NCI-H1417 treated with DMSO at 0.1 percent for 48 hours (cell line): ENCODE measurements at places on chromosomes 2 and 18.
A peak's percentile ranks its signal among the peaks of the same experiment; 100 is the strongest.

GRCh38 chr18:22067109-22067508 is 102.3 kb upstream of the GATA6 start:
- DNase-seq, result no peak

DNA sequence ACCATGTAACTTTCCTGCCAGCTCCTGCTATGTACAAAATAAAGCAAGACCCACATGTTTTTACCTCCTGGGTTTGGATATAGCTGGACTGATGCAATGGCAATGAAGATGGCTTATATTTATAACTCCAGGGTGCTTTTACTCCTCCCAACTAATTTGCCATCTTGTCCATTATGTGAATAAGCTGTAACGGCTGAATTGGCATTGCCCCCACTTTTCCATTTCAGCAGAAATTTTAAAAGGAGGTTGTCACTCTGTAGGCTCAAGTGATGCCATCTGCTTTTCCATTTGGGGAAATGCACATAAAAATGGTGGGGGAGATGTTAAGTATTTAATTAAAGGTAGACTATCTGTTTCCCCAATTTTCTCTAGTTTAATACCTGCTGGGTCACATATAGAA is 345.5 kb downstream of the ERBB4 start:
- no peak for DNase-seq

DNA sequence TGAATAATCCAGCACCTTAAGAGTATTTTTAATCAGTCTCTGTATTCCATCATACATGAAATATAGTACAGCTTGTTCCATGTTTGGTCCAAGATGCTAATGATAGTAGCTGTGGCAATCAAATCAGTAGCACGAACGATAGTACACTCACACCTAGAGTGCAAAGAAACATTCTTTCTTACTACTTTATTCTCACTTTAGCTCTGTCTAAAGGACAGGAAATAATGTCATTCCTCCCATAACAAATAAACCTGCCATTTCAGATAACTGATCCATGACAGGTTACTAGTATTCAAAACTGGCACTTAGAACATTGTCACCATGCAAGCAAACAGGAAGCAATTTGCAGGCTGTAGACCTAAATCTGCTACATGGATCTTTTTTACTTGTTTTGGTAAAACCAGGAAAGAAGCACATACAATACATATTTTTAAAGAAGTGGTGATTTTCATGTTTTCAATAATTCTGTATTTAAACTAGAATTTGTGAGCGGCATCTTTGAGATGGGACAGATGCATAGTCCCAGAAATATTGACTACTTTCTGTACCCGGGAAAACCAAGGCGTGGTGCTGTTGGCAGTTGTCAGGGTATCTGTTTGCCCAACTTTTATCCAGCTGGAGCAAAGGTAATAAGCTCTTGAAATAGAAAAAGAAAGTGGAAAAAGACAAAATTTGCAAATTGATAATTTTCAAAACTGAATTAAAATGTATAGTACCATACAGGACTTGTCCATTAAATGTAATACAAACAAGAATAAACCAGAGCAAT is 49.5 kb downstream of the IKZF2 start:
- DNase-seq, result no peak

DNA sequence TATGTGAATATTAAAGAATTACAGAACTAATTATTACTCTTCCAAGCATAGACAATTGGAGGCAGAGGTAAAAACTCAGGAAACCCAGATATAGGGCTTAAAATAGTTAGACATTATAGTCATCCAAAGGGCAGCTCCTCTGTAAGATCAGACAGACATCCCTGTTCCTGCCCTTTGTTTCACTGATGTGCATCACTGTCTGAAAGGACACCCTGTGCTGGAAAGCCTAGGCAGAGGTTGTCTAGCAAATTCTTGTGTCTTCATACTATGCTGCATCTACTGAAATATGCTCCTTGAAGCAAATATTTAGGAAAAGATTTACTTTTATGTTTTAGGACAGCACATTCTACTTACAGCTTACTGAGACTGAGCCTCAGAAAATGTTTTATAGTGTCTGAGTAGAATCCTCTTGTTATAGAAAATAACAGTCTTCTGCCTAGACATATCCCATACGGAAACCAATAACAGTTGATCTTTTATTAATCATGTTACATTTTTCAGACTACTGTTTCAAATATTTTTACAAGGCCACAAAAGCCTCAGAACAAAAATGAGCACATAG is 977.3 kb upstream of the CDH2 start:
- no peak for DNase-seq

DNA sequence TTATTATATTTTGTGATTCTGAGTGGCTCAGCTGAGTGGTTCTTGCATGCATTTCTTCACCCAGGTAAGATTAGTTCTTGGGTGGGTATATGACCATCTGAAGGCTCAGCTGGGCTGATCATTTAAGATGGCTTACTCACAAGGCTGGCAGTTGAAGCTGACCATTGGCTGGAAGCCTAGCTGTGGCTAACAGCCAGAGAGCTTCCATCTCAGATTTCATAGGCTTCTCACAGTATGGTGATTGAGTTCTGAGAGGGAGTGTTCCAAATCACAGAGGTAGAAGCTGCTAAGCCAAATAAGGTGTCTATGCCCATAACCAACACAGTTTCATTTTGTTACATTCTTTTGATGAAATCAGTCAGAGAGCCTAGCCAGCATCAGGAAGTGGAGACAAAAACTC is 117.4 kb upstream of the RPRM start:
- no peak for DNase-seq

DNA sequence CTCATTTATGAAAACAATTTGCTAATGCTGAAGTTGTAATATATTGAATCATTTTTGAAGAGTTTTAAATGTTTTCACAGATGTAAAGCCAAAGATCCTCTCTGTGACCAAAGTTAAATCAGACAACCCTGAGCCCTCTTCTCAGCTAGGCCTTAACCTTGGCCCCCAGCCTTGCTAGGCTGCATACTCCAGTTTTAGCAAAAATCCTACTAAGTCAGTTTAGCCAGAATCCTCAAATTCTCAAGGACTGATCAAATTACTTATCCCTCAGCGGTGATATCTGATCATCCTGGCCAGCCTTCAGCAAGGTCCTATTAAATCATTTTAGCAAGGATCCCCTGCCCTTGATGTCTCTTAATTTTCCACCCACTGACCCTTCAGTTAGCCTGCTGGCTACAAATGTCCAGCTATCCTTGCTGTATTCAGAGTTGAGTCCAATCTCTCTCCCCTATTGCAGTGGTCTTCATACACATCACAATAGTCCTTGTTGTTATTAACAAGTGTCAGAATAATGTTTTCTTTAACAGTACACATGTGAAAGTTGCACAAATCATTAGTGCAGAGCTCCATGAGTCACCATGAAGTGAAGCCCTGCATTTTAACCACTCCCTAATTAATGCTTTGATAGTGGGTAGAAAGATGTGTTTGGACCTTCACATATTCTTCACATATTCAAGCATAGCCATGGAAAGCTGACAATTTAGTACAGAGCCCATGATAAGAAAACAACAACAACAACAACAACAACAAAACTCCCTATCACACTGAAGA is 206.4 kb downstream of the NBAS start:
- DNase-seq, result no peak

GRCh38 chr18:28725876-28726275 is 548.9 kb upstream of the CDH2 start:
- no peak for DNase-seq

DNA sequence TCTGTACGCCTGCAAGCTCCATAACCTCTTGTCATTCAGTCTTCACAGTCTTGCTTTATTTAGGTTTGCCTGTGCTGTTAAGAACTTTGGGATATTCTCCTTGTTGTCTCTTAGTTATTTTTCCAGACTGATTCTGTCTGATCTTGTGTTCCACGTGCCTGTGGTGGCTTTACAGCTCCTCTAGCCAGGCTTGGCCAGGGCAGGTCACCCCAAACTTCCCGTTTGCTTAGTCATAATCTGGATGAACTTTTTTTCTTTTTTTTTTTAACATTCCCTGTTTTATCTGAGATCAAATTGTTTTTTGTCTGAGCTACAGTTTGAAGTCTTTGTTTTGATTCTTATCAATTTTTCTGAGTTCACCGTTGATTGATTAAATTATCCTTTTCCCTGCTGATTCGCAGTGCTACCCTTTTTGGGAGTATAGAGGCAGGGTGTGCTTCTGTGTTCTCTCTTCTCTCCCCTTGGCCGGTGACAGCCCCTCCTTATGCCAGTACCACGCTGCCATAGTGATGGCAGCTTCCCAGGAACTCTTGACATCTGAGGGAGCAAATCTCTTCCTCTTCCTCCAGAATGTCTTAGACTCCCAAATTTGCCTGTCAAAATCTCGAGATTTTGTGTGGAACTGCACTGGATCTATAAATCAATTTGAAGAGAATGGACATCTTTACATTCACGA is 2.5 kb downstream of the SP100 start:
- no peak for DNase-seq

GRCh38 chr2:220847589-220847988 is 724.5 kb downstream of the EPHA4 start:
- DNase-seq, result peak; percentile 11

GRCh38 chr2:110852051-110852450 is 119.7 kb downstream of the ACOXL start:
- no peak for DNase-seq

GRCh38 chr2:222576171-222577081 is 79.5 kb downstream of the FARSB start:
- DNase-seq, result no peak

- no peak for DNase-seq
Measured at GRCh38 chr2:227610123-227610522, 4.5 kb downstream of the SCYGR3 start.

GRCh38 chr18:26722565-26722931 is 143.0 kb downstream of the AQP4 start:
- no peak for DNase-seq

GRCh38 chr2:156630579-156631337 is 194.6 kb downstream of the GPD2 start:
- no peak for DNase-seq

GRCh38 chr2:219507581-219508443 is 6.5 kb upstream of the ASIC4 start:
- no peak for DNase-seq

DNA sequence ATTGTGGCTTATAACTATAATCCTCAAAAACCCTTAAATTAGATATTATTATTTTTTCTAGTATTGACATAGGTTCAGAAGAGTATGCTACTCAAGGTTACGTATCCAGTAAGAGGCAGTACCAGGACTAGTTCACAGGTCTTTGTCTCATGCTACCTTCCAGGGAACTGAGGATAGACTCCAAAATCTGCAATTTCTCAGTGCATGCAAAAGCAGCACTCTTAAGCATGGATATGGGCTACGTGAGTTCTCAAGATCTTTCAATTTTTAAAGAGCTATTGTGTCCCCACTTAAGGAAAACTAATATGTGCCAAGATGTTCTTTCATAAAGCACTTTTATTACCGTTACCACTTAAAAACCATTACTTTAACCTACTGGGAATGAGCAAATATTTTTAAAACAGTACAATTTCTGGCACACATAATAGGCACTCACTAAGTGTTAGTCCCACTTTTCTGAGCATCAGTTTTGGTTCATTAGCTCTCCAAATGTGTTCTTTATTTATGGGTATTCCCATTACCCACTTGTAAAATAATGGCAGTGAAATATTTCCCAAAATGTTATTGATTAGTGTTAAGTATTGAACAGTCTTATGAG is 113.8 kb upstream of the TTN start:
- no peak for DNase-seq

DNA sequence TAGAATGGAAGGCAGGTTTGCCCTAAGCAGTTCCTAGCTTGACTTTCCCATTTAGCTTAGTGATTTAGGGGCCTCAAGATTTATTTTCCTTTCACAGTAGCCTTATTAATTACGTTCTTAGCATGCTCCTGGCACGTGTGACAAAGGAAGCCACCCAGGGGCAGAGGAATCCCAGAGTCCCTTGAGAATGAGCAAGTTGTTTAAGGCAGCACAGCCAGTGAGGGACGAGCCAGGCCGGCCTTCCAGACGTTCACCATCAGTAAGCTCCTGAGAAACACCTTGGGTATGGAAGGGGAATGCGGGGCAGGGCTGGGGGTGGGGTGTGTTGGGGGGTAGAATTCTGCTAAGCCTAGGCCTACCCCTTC is 76.3 kb downstream of the SOWAHC start:
- DNase-seq, result no peak

DNA sequence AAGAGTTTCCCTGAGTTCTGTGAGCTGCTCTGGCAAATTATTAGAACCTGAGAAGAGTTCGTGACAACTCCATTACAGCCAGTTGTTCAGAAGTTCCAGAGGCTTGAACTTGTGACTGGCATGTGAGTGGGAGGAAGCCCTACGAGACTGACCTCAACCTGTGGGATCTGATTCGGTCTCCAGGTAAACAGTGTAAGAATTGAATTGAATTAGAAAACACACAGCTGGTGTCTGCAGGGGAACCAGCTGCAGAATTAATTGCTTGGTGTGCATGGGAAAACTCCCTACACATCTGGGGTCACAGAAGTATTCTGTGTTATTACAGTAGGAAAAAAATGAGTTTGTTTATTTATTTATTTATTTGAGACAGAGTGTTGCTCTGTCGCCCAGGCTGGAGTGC is 14.0 kb upstream of the ITSN2 start:
- no peak for DNase-seq

DNA sequence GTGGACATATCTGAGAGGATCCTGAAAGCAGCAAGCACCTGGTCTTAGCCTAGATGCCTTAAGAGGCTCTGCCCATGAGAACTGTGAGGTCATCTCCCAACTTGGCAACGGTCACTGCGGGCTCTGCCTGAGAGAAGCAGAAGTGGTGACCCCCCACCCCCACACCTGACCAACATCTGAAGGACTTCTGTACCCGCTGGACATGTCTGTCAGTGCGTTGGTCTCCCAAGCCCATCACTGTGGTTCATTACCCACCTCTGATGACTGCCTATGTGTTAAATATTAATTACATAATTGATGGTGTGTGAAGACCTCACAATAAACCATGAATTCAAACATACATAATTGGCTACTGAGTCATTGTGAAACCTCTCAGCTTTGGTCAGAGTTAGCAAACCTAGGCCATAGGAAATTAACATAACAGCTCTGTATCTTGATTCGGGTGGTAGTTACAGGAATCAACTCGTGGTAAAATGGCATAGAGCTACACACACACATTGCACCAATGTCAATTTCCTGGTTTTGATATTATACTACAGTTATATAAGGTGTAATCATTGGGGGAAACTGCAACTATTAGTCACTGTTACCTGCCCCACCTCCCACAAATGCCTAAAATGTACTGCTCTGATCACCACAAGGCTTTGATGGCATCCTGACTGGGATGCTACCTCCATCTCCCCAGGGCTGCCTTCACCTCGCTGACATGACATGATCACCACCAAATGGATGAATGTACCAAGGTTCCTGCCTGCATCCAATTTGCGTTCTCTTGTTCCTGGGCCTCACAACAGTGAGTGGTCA is 4.3 kb upstream of the GALNT1 start:
- DNase-seq, result no peak

- DNase-seq, result no peak
Measured at GRCh38 chr2:148201075-148202004, 180.4 kb downstream of the MBD5 start.
